ENCODE measurements at places on chromosomes 4 and X.

GRCh38 chrX:135489542-135489941, 30.9 kb upstream of the INTS6L start:
- no peak for DNase-seq

DNA sequence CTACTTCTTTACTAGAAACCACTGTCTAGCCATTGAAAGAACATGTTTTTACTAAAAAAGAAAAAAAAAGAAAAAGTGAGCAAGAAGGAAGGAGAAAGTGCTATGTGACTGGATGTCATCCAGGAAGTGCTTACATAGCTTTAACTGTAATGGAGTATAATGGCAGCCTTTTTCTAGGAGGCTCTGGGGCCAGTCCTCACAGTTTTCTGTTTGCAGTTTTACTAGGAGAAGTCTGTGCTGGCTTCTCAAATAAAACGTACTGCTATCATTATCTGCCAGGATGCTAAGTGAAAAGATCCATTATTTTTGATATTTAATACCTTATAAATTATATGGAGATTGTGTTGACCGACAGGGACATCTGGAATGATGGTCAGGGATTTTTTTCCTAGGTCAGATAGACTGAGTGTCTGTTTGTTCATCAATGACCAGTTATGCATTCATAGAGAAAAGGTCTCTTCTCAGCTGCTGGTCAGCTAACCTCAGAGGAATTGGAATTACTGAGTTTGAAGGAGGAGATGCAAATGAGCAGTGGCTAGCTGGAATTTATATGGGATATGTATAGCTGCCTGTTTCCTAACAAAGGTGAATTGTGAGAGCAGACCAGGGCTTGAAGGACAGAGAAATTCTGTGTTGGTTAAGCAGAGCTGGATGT, 21.7 kb downstream of the LPAR4 start:
- no peak for DNase-seq

- DNase-seq, result no peak
These were observed 6.0 kb downstream of the HMGN5 start for GRCh38 chrX:81195712-81196111.

DNA sequence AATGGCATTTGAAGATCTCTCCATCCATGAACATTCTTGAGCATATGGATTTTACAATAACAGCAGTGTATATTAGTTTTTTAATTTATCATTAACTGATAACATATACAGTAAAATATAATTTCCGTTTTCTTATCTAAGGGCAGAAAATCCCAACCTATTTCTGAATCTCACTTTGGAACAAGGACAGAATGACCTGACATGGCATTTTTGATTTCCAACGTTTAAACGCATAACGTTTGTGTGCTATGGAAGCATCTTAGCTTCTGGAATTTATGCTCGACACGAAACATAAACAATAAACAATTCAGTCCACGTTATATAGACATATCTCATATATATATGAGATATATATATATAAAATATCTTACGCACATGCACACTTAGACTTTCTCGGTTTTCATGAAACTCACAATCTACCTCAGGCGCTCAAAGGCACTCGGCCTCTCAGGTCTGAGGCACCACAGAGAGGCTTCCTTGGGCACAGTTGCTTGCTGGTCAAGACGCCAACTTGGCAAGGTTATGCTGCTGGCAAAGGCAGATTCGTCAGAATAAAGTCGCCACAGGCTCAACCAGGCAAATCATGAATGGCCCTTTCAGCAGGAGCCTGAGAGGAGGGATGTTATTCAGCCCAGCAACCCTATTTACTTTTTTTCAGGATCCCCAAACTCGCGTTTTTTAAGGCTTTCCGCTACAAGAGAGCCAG, 1.0 kb upstream of the UGT8 start:
- no peak for DNase-seq
